ENCODE measurements at places on chromosomes 4 and X.

DNA sequence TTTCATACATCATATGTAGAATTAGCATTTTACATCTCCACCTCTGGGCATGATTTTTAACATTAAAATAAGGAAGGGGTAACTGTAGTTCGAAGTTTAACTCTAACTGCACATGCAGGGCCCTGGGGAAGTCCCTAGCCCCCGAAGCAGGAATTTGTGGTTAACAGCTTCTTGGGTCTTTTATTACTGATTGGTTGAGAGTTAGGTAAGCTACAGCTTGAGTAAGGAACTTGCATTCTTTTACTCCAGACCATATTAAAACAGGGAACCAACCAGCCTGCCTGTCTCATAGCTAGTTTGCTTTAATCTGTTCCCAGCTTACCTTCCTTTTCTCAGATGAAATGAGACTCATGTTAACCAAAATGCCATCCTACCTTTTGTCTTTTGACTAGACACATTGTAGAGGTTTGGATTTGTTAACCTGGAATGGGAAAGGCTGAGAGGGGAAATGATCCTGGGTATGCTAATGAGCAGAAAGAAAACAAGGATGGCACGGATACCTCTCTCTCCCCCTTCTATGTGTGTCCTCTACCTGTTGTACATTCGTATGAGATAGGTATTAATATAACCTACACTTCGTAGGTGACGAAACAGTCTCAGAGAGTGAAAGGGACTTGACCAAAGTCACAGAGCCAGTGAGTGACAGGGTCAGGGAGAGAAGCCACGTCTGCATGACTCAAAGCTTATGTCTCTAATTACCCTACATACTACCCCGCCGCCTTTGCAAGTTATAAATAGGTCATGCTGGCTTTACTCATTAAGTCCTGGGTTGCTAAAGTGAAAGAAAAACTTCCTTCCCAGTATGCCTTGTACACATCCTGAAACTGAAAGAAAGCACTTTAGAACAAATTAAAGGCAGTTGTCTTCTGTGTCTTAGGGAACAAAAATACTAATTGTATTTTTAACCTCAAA, 119.5 kb upstream of the AFF2 start:
- DNase-seq: no peak

DNA sequence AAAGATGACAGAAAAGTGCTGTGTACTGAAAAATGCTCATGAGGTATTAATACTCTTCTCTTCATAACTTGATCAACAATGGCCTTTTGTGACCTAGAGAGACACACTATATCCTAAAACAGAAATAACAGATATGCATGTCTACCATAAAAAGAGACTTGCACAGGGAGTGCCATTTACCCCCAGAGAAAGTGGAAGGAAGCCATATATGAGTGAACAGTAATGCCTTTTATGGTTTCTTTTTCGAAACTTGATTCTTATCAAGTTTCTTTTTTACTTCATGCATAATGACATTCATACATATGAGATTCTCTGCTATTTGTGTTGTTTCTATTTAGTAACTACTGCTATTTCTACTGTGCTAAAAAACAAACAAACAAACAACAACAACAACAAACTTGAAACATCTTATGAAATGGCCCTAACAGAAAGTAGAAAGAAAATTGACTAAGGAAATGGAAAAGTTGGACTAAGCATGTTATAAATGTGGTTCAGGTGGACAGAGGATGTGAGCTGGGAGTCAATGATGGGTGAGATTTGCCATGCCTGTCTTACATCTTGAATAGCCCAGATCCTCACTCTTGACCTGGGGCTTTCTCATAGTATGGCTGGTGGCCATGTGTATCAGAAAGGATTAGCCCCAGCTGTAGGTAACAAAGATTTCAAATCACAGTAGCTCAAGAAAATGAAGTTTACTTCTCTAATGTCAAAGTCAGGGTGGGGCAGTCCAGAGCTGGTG, 43.8 kb downstream of the GEMIN8 start:
- DNase-seq: no peak

DNA sequence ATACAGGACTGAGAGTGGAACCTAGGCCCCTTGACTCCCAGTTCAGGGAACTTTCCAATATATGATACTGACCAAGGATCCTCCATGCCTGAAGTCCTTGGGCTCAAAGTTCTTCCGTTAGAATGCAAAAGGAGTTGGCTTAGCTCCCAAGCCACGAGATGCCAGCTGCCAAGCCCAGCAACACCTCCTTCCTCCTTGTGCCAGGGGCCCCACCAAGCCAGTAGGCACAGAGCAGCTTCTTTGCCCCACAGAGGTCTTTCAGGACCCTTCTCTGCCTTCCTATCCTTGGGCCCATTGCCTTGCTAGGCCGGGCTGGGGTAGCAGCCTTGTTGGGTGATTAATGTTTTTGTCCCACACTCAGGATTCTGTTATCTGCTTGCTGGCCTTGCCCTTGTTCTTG, 105.6 kb downstream of the EFNB1 start:
- DNase-seq: no peak

DNA sequence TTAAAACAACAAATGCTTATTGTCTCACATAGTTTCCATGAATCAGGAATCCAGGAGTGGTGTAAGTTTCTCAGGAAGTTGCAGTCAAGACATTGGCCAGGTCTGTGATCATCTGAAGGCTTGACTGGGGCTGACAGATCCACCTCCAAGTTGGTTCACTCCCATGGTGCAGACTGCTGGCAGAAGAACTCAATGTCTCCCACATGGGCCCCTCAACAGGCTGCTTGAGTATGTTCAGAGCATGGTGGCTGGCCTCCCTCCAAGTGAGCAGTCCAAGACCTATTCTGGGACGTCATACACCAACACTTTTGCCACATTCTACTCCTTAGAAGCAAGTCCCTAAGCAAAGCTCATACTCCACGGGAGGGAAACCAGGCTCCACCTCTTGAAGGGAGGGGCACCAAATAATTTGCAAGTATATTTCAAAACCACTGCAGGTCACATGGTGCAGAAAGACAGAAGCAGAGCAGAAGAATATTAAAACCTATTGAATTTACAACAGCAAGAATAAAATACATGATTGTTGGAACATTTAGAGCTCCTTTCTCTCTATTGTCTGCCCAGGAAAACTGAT, 35.3 kb downstream of the LGI2 start:
- DNase-seq: no peak

GRCh38 chrX:50003467-50003866, 81.1 kb downstream of the CLCN5 start:
- DNase-seq: no peak

DNA sequence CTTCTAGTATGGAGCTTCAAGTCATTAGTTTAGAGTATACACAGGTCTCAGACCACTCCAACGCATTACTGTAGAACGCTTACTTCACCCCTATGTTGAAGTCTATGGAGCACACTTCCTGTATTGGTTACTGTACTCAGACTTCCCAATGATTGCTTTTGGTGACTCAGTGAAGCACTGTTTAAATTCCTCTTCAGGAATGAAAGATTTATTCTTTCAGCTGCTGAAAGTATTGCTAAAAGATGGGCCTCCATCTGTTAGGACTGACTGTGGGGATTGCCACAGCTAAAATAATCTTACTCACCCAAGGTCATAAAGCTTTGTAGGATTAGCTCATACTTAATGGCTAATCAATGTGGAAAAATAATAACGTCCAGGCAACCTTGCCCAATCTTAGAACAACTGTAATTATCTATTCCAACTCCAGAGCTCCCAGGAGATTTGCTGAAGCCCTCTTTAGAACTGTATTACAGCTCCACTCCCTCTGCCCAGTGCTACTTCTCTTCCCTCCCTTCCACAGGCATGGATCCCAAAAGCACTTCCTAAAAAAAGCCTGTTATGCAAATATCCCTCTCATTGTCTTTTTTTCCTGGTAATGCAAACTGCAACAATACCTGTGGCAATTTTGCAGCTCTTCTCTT, 281.9 kb upstream of the HS3ST1 start:
- DNase-seq: no peak

GRCh38 chrX:40912576-40912975, 172.7 kb upstream of the USP9X start:
- DNase-seq: no peak

DNA sequence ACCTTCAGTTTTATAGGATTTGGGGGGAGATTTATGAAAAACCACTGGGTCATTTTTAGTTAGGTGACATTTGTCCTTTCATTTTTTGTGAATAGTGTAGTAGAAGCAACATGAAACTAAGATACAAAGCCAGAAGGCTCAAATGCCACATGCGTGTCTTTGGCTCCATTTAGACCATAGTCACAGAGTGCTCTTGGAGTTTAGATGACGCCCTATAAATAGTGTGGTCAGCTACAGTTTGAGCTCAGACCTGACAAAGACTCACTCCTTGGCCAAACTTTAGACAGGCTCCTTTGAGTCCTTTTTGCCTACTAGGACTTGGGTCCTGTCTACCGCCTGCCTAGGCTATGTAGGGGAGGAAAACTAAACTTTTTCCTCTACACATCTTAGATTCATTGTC, 16.8 kb upstream of the PAGE1 start:
- DNase-seq: no peak

DNA sequence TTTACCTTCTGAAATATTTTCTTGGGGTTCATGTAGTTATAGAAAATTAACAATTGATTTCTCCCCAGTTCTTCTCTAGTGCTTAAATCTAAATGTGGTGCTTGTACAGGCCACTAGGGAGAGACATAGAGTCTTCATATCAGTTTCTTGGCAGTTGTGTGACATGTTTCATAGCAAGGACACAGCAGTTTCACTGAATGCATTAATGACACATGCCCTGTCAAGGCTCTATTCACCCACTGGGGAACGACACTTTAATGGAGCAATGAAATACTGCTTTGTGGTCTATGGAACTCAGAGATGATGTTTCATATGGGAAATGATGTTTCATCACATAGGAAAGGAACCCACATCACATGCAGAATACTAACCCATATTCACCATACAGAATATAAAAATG, 2.8 kb downstream of the VEGFC start:
- no peak for DNase-seq

DNA sequence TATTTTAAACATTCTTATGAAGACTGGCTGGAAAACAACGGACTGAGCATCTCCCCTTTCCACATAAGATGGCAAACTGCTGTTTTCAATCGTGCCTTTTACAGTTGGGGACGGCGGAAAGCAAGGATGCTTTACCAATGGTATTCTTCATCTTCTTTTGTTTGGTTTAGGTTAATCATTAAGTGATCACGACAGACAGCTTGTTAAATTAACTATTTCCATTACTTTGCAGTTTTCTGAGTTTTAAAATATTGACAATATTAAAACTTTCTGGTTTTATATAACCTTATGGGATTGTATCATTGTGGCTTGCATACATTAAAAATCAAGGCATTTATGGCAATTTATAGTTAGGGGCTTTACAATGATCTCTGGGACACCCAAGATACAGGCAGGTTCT, 3.8 kb downstream of the MBTPS2 start:
- DNase-seq: no peak

DNA sequence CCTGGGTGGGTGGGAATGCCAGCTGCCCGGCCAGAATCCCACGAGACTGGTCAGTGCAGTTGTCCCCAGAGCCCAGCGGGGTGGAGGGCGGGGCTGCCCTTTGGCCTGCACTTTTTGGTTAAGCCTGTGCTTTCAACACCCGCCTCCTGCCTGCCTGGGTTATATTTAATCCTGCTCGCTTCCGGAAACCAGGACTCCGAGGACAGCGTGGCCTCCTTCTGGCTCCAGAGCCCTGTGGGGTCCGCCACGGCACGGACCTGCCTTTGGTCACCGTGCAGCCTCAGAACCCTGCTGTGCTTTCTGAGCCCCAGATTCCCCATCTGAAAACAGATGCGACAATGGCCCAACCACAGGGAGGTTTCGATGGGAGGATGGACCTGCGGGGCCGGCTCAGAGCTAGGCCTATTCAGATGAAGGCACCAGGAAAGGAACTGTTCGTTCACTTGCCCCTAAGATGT, 29.4 kb upstream of the KIAA0232 start:
- no peak for DNase-seq

GRCh38 chr4:74919783-74920182, 13.1 kb upstream of the PARM1 start:
- no peak for DNase-seq

- DNase-seq: no peak
Measured at GRCh38 chr4:73007526-73008100, 61.9 kb downstream of the COX18 start.

GRCh38 chr4:26749867-26750266, 110.8 kb upstream of the STIM2 start:
- DNase-seq: no peak

DNA sequence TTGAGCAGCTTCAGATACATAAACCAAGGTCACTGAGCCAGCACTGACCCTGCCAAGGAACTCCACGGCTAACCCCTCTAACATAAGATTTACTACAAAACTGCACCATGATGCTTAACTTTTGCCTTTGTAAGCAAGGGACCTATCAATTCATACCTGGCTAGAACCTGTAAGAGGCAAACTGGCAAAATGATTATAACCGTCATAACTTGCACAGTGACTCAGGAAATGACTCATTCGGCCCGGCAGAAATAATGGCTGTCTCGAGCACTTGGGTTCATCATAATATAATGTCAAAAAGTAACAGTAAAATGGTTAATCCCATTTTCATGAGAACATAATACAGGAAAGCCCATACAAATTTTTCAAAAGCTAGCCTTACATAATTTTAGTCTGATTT, 17.2 kb downstream of the RASGEF1B start:
- DNase-seq: no peak

- DNase-seq: no peak
Measured at GRCh38 chr4:139625482-139625881, 40.1 kb upstream of the MGST2 start.

- DNase-seq: no peak
Measured at GRCh38 chr4:183507925-183508696, 3.3 kb downstream of the ING2 start.

DNA sequence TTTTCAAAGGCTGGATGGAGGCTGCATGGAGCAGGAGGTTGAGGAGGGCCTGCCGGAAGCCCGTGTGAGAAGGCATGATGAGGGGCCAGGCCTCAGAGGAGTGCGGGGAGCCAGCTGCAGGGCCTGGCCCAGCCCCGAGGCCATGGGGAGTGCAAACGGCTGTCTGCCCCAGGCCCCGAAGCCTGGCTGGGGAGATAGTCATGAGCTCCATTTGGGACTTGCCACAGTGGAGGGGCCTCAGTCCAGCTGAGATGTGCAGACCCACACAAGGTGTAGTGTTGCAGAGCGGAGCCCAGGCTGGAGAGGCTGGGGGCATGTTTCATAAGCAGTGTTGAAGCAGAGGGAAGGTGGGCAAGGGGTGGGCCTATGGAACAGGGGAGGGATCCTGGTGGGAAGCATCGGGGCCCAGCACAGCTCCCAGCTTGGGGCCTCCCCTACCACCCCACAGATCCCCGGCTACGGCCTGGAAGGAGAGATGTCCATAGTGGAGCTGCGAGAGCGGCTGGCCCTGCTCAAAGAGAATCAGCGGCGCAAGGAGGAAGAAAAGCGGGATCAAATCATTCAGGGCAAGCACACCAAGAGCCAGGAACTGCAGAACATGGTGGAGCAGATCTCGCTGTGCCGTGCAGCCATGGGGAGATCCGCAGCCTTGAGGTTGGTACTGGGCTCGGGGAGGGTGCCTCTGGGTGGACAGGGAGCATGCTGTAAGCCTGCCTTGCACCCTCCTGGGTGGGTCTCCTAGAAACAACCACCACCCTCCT, 9.1 kb upstream of the RNF4 start:
- DNase-seq: no peak

DNA sequence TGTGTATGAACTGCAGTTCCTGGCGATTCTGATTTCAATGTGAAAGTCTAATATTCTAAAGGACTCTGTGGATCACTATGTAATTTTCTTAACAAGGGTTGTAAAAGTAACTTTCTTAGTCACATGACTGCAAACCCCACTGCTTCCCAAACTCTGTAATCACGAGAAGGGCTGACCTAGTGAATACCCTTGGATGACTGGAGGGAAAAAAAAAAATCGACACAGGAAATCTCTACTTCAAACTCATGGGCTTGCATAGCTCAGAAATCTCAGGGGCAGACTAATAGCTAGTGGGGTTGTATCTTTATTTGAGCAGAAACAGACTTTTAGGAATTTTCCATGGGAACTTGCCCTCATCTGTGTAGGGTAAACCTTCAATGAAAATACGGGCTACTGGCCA, 4.8 kb upstream of the MXRA5 start:
- no peak for DNase-seq
